Natural killer cell (primary cell): ENCODE measurements at places on chromosomes 2 and 18. TPM values are rescaled to one million over a fixed set of nuclear protein-coding genes. Genes with fewer than 3 reads are reported as not detected.

LIPG gene
- not detected for total RNA-seq

RAX gene
- not detected for total RNA-seq

ANKRD29 gene
- total RNA-seq = not detected

TUBA4B gene
- not detected for total RNA-seq

C1GALT1C1L gene
- total RNA-seq = not detected

PHLPP1 gene
- total RNA-seq = 14.8 TPM

DNA sequence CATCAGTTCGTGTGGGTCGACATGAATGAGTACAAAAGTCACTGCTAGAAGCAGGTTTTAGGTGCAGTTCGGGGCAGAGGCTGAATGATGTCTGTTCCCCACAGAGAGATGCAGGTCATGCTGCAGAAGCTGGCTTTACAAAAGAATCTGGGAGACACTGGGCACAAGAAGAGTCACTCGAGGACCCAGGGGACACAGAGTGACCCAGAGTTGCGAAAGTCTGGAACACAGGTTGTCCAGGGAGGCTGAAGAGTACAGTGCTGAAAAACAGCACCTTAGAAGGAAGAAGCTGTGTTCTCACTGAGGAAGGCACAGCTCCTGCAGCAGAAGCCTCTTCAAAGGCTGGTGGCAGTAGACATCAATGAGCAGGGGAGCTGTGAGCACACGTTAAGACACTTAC, 14.8 kb downstream of the CACNB4 start:
- no peaks in the 10 kb centered on the region for H3K36me3 ChIP-seq
- DNase-seq = no peak
- no peaks in the 10 kb centered on the region for H3K27me3 ChIP-seq
- H3K27ac ChIP-seq = no peak overlapping the region
- no peak overlapping the region for H3K4me3 ChIP-seq

- no peaks in the 10 kb centered on the region for H3K4me1 ChIP-seq
- H3K27me3 ChIP-seq = no peaks in the 10 kb centered on the region
- H3K36me3 ChIP-seq = peaks cover 46% of the 10 kb centered on the region
Measured at GRCh38 chr2:54613794-54614257, 109.6 kb upstream of the EML6 start.
